SK-N-SH treated with all-trans-retinoic acid at 6 μM for 48 hours (cell line): ENCODE measurements at places on chromosomes 1 and 21.
A peak's percentile ranks its signal among the peaks of the same experiment; 100 is the strongest.

DNA sequence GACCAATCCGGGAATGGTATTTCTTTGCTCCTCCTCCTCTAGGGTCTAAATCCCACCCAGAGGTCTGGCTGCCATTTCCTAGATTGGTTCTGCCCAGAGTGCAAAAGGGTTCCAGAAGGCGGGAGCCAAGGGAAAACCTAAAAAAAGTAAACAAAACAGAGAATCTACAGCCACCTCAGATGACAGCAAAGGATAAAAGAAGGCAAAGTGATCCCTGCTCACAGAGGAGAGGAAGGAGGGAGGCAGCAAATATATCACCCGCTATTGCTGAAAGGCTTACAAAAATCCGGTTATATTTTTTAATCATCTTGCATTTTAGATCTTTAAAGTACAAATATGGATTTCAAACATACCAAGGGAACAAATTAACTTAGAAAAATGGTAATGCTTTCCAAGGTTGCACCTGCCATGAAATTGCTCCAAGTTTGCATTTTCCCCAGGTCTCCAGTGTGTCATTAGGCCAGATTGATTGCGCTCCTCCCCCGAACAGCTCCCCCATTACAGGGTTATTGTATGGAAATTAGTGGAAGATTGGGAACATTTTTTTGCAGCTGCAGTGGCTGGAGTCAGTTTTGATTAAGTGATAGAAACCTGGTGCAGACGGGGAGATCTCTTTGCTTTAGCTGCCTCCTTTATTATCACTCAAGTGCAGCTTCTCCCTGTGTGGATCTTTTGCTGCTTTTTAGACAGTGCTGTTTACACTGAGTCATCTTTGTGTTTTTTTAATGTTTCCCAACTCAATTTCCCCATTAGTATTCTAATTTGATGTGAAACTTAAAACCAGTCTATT lies 280.5 kb upstream of the CAMK1G start:
- ATAC-seq = peak; percentile 93

DNA sequence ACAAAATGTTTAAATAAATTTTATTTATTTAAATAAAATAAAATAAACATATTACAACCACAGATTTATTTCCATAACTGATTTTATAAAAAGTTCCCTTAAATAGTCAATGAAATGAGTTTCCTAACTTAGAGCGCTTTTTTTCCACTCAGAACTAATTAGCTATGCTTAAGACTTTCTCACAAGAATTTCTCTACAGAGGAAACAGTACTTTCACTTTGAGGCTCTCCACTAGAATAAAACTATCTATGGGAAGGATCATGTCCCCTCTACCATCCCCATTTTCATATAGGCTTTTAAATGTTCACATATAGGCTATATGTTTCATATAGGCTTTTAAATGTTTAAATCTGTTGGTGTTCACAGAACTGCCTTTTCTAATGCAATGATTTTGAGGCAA lies 40.0 kb upstream of the DPH5 start:
- no peak for ATAC-seq

GRCh38 chr1:218332416-218332815 lies 12.7 kb upstream of the TGFB2 start:
- ATAC-seq = no peak

GRCh38 chr1:54488065-54488750 lies 59.8 kb upstream of the ACOT11 start:
- peak; percentile 73 for ATAC-seq

DNA sequence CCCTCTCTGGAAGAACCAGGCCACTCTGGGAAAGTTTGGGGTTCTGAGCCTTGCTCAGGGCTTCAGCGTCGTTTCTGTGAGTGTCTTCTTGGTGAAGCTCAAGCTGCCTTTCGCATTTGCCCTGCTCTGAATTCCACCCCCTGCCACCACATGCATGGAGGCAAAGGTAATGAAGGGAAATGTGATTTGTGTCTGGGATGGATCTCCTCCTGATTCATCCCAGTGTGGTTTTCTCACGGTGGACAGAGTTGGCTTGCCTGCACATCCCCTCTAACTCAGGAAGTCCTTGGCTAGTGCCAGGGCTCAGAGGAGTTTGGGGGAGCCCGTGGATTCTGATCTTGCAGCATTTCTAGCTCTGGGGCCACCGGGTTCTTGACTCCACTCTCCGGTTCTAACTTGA lies 173.6 kb upstream of the RAB4A start:
- ATAC-seq = no peak

DNA sequence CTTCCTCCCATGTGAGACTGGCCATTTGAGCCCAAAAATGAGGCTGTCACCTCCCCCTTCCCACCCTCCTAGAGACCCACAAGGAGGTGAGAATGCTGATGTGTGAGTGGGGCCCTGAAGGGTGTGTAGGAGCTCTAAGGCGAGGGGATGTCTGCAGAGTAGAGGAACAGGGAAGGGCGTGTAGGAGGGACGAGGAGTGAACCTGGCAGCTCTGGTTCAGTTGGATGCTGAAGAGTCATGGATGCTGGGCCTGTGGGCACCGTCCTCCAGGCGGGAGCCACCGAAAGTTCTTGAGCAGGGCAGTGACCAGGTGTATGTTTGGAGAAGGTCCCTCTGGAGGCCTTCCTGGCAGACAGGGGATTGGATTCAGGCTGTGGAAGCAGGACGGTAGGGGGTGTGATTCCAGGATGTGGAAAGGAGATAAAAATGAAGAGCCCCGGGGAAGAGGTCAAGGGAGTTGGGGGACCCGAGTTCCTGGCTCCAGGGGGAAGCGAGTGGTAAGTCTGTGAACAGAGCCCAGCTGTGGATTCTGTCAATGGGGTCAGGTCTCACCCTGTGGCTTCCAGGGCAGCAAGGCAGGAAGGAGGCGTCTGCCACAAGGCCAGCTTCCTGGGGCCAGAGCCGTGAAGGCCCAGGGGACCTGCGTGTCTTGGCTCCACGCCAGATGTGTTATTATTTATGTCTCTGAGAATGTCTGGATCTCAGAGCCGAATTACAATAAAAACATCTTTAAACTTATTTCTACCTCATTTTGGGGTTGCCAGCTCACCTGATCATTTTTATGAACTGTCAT lies 7.9 kb downstream of the SAMD11 start:
- no peak for ATAC-seq

- ATAC-seq = no peak
Measured at GRCh38 chr21:42112238-42112637, 41.1 kb downstream of the UMODL1 start.

DNA sequence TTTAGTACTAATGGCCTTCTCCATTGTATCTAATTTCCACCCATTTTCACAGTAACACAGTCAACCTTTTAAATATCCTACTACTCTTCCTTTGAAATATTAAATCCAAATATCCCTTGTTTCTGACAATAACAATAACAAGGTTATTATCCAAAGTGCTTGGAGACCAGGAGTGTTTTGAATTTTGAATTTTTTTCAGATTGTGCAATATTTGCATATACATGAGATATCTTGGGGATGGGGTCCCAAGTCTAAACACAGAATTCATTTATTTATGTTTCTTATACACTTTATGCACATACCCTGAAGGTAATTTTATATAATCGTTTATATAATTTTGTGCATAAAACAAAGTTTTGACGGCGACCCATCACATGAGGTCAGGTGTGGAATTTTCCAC lies 17.5 kb downstream of the DMAP1 start:
- no peak for ATAC-seq

GRCh38 chr1:153945131-153945794 lies 1.3 kb downstream of the DENND4B start:
- ATAC-seq = peak; percentile 46

DNA sequence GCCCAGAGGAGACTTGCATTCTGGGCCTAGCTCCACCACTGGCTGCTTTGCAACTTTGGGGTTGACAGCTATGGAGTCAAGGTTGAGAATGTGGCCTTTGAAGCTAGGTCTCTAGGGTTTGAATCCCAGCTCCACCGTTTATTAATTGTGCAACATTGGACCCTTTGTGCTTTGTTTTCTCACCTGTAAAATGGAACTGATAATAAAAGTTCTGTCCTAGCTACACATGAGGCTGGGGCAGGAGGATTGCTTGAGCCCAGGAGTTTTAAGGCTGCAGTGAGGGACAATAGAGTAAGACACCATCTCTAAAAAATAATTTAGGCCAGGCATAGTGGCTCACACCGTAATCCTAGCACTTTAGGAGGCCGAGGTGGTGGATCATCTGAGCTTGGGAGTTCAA lies 15.2 kb upstream of the LMNA start:
- no peak for ATAC-seq

- ATAC-seq = no peak
Measured at GRCh38 chr1:71986160-71986559, 296.2 kb downstream of the NEGR1 start.

DNA sequence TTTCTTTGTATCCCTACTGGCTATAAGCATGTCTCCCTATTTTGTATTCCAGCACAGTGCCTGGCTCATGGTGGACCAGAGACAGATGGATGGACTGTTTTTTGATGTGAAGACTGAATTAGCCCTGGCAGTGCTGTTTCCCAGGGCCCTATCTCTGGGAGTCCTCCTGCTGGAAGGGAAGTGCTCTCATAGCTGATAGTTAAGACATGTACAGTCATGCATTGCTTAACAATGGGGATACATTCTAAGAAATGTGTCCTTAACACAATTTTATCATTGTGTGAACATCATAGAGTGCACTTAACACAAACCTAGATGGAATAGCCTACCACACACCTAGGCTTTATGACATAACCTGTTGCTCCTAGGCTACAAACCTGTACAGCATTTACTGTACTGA lies 21.1 kb downstream of the TLCD4 start:
- ATAC-seq = no peak

GRCh38 chr21:42848932-42849758 lies 30.2 kb downstream of the WDR4 start:
- ATAC-seq = no peak

DNA sequence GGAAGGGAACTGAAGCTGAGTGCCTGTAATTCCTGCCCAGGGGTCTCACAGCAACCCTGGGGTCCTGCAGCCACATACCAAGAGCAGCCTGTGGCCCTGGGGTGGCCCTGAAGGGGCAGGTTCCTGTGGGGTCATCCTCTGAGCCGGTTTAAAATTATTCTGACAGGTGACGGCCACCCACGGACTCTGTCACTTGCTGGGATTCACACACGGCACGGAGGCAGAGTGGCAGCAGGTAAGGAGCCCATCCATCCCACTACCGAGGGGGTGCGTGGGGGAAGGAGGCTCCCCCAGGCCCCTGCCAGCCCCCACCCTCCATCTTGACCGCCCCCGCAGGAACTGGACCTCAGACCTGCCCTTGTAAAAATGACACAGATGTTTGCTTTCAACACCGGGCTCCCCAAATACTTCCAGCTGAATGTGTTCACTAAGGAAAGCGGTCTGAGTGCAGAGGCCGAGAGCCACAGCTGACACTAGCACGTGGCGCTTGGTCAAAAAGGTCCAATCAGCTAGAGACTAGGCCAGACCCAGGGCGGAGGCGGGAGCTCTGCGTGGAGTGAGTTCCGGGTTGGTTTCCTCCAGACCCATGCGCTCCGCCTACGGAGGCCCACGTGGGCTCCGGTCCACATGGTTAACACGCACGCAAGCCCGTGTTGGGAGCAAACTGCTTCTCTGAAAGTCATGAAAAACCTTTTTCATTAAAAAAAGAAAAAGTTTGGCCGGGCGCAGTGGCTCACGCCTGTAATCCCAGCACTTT lies 10.0 kb downstream of the YBEY start:
- no peak for ATAC-seq

GRCh38 chr1:89221341-89221740 lies 22.6 kb upstream of the GBP4 start:
- ATAC-seq = no peak

DNA sequence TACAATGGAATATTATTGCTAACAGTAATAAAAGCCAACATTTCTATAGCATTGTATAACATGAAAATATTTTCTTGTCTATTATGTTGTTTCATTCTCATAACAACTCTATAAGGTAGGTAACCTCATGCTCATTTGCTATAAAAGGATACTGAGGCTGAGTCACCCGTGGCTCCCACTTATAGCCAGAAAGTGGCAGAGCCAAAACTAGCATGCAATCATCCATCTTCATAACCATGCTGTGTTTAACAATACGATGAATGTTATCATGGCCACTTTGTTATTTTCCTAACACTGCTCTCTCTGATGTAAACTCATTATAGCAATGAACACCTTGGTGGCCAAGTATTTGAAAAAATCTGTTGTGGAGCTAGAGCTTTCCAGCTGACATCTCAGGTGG lies 80.8 kb upstream of the JUN start:
- ATAC-seq = no peak

- peak; percentile 3; the same call in 1 of the 3 replicates for ATAC-seq
Measured at GRCh38 chr1:244347942-244348341, 103.8 kb downstream of the ADSS2 start.

GRCh38 chr1:19936061-19936750 lies 12.8 kb upstream of the PLA2G2E start:
- no peak for ATAC-seq

DNA sequence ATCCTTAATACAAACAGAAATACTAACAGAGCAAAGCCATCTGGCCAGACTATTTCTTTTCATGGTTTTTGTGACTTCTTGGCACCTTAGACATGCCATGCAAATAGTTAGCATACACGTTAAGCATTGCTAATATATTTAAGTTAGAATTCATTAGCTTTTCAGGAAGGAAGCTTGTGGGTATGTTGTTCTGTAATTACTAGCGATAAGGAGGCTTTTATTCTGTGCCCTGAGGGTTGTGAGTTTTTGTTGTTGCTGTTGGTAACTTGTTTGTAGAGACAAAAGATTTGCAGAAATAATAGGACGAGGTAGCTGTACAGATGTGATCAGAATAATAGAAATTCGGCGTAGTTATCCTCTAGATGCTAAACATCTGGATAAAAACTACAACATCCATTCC lies 305.3 kb downstream of the TM2D1 start:
- no peak for ATAC-seq

- no peak for ATAC-seq
Measured at GRCh38 chr1:175472464-175472863, 270.9 kb downstream of the TNR start.

DNA sequence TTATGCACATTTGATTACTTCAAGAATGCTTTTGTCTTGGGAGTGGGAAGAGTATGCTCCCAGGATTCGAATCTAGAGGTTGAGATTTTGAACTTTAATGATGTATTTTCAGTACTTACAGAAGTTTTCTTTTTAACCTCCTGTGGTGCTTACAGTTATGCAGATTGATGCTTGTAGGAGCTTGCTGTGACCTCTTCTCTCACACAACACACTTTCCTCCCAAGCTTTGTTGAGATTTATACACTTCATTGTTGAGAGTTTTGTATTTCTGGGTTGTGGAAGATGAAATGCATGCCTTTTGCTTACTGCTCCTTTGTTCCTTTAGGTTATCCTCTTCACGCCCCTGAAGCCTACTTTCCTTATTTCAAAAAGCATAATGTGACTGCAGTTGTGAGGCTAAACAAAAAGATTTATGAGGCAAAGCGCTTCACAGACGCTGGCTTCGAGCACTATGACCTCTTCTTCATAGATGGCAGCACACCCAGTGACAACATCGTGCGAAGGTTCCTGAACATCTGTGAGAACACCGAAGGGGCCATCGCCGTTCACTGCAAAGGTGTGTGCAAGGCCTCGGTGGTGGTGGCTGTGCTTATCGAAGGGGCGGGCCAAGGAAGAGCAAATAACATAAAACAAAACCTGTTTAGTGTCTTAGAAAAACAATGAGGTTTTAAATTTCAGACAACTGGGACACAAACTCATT lies 75.5 kb upstream of the GPR88 start:
- ATAC-seq = no peak
